Activated T-cell treated with anti-CD3 and anti-CD28 coated beads, Interleukin-2, amount 50 U/mL, for 24 hours (primary cell): ENCODE measurements at places on chromosomes 7 and 10.

DNA sequence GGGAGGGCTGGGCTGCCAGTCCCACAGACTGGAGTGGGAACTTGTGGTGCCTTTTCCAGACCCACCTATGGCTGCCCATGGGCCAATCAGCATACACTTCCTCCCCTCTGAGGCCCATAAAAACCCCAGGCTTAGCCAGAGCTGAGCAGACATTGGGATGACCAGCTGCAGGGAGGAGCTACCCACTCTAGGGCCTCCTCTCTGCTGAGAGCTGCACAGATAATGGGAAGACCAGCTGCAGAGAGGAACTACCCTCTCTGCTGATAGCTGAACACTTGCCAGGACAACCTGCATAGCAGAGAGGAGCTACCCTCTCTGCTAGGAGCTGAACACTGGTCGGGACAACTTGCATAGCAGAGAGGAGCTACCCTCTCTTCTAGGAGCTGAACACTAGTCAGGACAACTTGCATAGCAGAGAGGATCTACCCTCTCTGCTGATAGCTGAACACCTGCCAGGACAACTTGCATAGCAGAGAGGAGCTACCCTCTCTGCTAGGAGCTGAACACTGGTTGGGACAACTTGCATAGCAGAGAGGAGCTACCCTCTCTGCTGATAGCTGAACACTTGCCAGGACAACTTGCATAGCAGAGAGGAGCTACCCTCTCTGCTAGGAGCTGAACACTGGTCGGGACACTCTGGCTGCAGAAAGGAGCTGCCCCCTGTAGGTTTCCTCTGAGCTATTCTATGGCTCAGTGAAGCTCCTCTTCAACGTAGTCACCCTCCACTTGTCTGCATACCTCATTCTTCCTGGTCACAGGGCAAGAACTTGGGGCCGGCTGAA, 88.3 kb upstream of the CACUL1 start:
- DNase-seq, result no peak

DNA sequence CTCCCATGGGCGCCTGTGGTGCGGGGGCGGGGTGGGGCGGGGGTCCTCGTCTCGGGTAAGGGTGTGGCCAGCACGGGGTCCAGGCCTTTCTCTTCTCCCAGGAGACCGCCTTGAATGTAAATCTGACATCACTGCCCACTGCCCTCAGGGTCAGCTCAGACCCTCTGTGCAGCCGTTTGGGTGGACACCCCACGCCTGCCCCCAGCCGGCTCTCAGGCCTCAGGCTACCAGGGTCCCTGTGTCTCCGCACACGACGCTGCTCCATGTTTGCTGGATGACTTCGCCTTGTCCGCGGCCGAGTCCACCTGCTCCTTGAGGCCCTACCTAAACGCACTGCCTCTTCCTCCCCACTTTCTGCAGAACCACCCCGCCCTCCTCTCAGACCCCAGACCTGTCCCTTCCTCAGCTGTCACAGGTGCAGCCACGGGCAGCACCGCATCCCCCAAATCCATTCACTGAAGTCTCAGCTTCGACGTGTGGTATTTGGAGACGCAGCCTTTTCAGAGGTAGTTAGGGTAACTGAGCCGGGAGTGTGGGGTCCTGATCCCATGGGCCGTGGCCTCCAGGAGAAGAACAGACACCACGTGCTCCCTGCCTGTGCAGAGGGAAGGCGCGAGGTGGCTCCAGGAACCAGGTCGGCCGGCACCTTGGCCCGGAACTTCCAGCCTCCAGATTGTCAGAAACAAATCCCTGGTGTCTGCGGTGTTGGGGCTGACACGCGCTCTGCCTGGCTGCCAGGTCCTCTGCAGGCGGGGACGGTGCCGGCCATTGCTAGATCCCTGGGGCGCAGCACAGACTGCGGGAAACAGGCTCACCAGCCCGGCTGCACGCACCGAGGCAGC, 97.4 kb upstream of the DIP2C start:
- peak; percentile 25 for DNase-seq

DNA sequence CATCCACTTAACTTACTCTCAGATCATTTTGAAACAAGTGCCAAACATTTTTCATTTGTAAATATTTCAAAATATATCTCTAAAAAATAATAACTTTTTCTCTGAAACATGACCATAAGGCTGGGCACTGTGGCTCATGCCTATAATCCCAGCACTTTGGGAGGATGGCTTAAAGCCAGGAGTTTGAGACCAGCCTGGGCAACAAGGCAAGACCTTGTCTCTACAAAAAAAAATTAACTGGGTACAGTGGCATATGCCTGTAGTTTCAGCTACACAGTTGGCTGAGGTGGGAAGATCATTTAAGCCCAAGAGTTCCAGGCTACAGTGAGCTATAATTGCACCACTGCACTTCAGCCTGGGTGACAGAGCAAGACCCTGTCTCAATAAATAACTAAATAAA, 36.4 kb downstream of the USP54 start:
- no peak for DNase-seq

- no peak for DNase-seq
These were observed 336.2 kb downstream of the PAXIP1 start for GRCh38 chr7:154666768-154667167.

- DNase-seq, result no peak
These were observed 228.4 kb downstream of the TRIL start for GRCh38 chr7:28729727-28730126.

GRCh38 chr10:53127686-53128085, 355.1 kb upstream of the MBL2 start:
- DNase-seq, result no peak
